ENCODE measurements at places on chromosomes 2 and 18.

DNA sequence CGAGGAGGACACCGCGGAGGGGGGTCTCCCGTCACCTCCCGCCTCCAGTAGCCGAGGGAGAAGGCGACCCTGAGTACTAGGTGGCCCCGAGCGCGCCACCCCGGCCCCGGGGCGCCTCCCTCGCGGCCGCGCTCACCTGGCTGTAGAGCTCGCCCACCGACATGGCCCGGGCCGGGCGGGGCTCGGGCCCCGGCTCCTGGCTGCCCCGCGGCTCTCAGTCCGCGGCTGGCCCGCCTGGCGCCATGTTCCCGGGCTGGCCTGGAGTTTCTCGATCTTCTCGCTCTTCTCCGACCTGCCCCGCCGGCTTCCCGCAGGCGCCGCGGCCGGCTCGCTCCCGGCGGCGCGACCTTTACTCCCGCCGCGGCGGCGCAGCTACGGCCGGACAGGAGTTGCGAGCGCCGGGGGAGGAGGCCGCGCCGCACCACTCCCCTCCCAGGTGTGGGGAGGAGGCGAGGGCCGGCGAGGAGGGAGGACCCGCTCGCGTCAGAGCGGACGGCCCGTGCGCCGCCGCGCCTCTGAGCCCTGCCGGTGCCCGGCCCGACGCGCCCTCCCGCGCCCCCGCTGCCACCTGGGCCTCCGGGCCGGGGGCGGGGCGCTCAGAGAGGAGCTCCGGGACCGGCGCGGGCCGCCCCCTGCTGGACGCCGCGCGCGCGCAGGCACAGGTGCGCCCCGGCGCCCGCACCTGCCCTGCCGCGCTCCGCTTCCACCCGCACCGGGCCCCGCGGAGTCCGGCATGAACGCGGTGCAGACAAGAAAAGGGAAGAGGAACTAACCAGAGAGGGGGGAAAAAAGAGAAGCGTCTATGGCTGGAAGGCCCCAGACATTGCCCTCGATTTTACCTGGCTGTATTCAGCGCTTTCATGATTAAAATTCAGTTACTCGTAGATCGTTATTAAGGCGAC is at the start of gene MYO5B:
Gene MYO5B (minus strand): TSS at position 517 of the 902 bp plus-strand sequence. CDS start 354 bp downstream, at position 163.
- DNase-seq, result peak; percentile 14

- DNase-seq, result no peak
These were observed 140.7 kb downstream of the ESCO1 start for GRCh38 chr18:21459706-21460286.

- no peak for DNase-seq
These were observed 178.1 kb upstream of the CYP26B1 start for GRCh38 chr2:72325592-72326422.

- no peak for DNase-seq
These were observed 20.7 kb upstream of the DPP10 start for GRCh38 chr2:114421781-114422180.

DNA sequence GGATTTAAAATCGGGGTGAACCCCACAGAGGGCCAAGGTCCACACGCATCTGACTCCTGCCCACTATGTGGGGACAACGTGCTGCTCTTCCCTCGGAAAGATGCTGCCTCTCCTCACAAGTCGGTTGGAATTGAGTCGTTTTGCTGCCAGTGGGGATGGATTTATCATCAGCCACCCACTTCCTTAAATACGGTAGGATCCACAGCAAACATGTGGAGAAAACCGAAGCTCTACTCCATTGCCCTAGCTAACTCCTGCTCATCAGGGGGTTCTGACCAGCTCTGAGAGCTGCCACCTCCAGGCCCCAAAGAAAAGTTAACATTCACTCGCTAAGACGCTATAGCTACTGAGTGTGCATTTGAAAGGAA is 80.9 kb downstream of the CHRNA1 start:
- DNase-seq, result no peak

GRCh38 chr18:38322206-38322605 is 756.6 kb upstream of the CELF4 start:
- DNase-seq, result no peak

DNA sequence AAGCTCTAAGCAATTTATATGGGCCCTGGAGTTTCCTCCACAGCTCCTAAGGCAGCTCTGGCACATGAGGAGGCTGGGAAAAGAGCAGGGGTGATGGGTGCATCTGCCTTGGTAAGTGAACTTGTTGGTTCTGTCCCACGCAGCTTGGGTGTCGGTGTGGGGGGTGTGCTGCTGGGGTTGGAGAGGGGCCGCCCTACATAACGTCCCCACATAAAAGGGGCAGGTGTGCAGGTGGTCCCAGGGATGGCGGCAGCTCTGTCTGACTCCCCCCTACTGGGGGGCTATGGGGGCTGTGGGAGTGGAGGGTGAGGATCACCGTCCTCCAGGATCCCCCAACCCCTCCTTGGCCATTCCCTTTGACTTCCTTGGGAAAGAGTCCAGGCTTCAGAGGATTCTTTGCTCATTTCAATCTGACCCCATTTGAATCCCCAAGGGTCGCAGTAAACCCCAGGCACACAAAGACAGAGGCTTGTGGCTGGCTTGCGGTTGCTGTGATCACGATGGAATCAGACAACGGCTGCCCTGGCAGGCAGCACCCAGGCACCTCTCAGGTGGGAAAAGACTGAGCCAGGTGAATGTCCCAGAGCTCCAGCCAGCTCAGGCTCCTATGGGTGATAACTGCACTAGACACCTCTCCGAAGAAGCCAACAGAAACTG is 34.5 kb upstream of the CD8A start:
- no peak for DNase-seq

- no peak for DNase-seq
These were observed 37.1 kb downstream of the EXOC6B start for GRCh38 chr2:72788756-72789155.

DNA sequence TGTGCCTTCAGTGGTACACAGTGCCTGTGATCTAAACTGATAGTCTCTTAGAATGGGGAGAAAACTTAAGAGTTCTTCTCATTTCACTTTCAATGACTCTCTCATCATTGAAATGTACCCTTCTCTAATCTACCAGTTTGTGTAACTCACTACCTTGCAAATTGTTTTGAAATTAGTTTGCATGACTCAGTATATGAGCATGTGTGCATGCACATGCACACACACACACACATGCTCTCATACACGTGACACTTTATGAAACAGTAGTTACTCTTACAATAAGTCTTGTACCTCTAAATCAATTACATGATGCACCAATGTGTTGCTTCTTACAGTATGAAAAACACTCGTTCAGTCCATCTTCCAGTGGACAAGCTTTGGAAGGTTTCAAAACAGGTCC is 10.6 kb downstream of the LYPD6B start:
- no peak for DNase-seq

- no peak for DNase-seq
These were observed 34.8 kb downstream of the ASB1 start for GRCh38 chr2:238461491-238461890.

- DNase-seq, result no peak
These were observed 495.0 kb downstream of the TMX3 start for GRCh38 chr18:68219872-68220271.

- DNase-seq, result no peak
These were observed 21.1 kb downstream of the HDAC4 start for GRCh38 chr2:239379641-239380170.

GRCh38 chr2:179338681-179339080 is 74.0 kb upstream of the SESTD1 start:
- DNase-seq, result no peak

- no peak for DNase-seq
These were observed 51.6 kb downstream of the DPP4 start for GRCh38 chr2:162022290-162022945.

GRCh38 chr2:147989809-147990403 is 30.6 kb downstream of the ORC4 start:
- no peak for DNase-seq

DNA sequence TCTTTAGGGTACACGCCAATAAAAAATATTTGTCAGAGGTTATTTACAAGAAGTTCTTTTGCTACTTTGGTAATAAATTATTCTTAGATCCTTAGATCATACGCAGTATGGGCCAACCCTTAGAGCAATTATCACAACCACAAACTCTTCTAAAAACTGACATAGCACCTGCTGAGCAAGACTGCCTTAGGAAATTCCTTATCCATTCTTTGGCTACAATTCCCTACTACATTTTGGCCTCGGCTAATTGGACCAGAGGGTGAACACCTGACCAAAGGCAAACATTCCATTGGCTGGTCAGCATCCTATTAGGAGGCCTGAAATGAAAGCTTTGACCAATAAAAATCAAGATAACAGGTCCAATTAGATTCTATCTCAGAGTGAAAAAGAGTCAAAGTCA is 147.6 kb upstream of the CCDC68 start:
- DNase-seq, result no peak

DNA sequence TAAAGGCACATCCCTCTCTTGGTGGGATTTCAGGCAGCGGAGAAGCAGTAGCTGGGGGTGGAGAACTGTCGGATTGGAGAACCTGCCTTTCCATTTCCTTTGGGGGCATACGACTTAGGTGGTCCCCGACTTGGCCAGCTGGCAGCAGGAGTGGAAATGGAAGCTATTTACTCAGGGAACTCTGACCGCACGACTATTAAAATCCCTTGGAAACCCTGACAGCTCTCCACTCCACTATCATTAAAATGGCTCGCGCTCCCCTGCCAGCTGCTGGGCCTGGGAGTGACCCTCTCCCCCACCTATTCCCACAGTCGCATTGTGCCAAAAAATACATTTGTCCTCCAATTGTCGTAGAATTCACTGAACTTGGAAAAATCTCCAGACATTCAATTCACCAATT is 77.7 kb upstream of the APCDD1 start:
- DNase-seq, result no peak

GRCh38 chr2:127700527-127701192 is 637 bp upstream of the SFT2D3 start:
- DNase-seq, result no peak

- no peak for DNase-seq
These were observed 4.3 kb downstream of the DCTN1 start for GRCh38 chr2:74375838-74376237.

- DNase-seq, result no peak
These were observed 163.9 kb downstream of the CDH2 start for GRCh38 chr18:28013066-28013465.

DNA sequence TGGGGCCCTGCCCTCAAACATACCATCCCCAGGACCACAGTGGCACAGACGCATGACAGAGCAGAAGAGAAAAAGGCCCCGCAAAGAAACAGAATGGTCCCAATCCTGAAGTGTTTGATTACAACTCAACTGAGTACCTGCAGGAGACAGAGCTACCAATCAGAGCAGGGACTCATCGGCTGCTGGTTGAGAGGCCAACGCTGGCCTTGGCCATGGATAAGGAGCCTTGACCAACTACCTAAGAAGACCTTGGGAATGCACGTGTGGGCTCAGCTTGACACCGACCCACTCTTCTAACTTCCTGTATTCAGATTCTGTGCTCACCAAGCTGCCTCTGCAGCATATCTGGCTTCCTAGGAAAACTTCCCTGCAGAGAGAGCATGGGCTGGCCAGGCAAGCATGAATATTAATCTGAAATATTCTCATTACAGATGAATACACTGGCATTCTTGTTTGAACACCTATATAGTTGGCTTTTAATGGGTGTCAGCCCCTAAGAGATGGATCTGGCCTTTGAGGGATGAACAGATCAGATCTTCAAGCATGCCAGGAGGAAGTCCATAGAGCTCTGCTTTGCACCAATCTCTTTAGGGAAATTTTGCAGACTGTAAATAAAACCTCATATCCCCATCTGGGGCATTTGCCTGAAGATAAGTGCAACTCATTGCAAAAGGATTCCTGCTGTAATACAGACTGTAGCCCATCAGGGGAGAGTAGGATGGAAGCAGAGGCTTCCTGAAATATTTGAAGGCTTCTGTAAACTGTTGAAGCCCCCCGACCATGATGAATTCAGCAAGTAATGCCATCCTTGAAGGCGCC is 135.4 kb downstream of the BCL2 start:
- DNase-seq, result no peak

DNA sequence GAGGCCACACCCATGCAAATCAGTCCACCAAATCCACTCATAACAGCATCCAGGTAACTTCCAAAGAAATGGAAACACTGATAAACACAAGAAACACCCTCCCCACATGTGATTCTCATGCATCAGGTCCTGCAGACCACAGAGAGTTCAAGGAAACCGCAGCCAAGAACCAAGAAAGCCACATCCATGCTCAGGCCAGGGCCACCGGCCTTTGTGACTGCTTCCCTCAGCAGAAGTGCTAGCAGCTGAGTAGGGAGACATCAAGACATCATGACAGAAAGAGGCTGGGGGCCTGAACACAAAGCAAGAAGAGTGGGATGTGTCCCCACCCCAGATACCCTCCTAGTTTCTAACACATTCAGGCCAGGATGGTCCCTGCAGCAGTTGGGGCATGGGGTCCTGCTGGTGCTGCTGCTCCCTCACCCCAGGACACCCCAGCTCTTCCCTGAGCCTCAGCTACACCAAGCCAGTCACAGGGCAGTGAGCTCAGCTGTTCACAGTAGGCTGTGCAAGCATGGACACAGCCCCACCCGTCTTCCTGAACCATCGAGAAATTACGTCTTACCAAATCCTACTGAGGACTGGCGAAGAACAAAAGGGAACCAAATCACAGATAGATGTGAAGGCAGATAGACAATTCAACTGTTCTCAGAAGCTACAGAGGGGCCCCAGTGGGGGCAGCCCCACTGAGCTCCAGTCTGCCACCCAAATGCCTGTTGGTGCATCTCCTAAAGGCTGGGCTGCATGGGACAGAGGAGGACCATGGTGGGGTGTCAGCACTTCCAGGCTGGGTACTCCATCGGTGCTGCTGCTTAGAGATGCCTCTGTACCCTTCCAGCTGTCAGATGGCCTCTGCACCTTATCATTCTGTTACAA is 60.9 kb downstream of the HDAC4 start:
- DNase-seq, result no peak

- DNase-seq, result no peak
These were observed 2.2 kb downstream of the MYT1L start for GRCh38 chr2:2328848-2329247.

DNA sequence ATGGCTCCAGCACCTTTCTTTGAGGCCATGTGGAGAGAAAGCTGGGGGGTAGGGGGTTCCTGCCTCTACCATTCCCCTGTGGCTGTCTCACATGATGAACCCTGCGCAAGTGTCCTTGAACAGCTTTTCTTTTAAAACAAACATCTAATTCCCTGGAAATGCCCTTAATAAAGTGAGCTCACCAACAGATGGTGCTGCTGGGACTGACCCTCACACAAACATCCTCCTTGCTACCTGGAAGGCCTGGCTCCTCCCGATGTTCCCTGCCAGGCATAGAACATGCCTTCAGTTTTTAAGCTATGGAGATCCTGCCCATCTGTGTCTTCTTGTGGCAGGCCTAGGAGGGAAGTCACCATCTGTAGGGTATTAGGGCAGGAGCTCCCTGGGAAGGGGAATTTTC is 60.7 kb upstream of the GATA6 start:
- DNase-seq, result no peak

DNA sequence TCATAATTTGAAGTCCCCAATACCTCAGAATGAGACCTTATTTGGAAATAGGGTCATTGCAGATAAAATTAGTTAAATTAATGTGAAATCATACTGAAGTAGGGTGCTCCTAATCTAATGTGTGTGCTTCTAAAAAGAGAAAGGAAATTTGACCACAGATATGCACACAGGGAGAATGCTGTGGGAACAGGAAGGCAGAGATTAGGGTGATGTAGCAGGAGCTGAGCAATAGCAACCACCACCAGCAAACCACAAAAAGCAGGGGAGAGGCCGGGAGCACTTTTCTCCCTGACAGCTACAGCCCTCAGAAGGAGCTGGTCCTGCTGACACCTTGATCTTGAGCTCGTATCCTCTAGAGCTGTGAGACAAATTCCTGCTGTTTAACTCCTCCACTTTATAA is 24.6 kb upstream of the SCG2 start:
- no peak for DNase-seq
